Type B pancreatic cell (in vitro differentiated cells): ENCODE measurements at places on chromosomes 2 and 18. TPM values are rescaled to one million over a fixed set of nuclear protein-coding genes. Genes with fewer than 3 reads are reported as not detected.

Gene MATN3
- total RNA-seq, result 0.45 and 3.0 TPM in 2 replicates

Gene UGGT1
- 43.8 and 51.1 TPM in 2 replicates for total RNA-seq

Gene TMEM198
- 7.8 and 9.7 TPM in 2 replicates for total RNA-seq

Gene MC4R
- 1.3 TPM in 1 of 2 replicates, not detected in the other for total RNA-seq

Gene CPO
- total RNA-seq, result 0.24 and 0.51 TPM in 2 replicates
